Muscle of leg (tissue), 16 donors: ENCODE measurements at places on chromosomes 12 and 14. TPM values are rescaled to one million over a fixed set of nuclear protein-coding genes. Genes with fewer than 3 reads are reported as not detected.

DNA sequence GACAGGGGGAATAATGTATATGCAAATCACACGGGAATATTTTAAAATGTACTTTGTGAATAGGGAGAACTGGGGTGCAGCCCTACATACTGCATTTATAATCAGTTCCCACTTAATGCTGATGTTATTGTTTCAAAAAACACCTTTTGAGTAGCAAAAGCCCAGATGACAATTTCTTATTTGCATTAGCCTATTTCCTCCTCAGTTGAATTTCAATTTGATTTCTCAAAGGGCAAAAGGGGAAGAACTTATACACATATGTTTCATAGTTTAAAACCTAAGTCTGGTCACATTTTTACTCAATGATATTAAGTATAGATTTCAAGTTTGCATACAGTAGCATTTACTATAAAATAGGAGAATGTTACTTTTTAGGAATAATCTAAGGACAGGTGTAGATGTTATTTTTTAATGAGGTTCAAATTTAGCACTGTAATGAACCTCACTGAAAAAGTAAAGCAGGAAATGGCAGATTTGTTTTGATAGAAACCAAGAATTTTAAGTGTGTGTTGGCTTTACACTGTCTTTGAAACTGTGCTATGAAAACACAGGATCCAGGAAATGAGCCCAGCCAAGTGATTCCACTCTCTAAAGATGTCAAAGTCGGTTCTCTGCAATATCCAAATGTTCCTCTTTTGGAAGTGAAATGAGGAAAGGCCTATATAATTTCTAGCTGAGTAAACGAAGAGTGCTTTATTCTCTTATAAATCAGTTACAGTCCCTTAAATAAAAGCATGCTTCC is 367.4 kb downstream of the BTG1 start:
- H3K4me1 ChIP-seq = peaks cover 2% of the 10 kb centered on the region
- peak overlapping the region; percentile 1 for H3K27ac ChIP-seq
- peak; percentile 87 for DNase-seq
- H3K4me3 ChIP-seq = no peak overlapping the region

- no peaks in the 10 kb centered on the region for H3K4me1 ChIP-seq
- H3K27me3 ChIP-seq = no peaks in the 10 kb centered on the region
- peaks cover 15% of the 10 kb centered on the region for H3K36me3 ChIP-seq
These were observed 132.5 kb downstream of the FOXN3 start for GRCh38 chr14:89284333-89285058.

- no peak for DNase-seq
- H3K36me3 ChIP-seq = no peaks in the 10 kb centered on the region
- peaks cover 69% of the 10 kb centered on the region for H3K27me3 ChIP-seq
- H3K4me1 ChIP-seq = peaks cover 3% of the 10 kb centered on the region
- H3K27ac ChIP-seq = no peak overlapping the region
These were observed 17.2 kb downstream of the NKX2-1 start for GRCh38 chr14:36502558-36503508.

DNA sequence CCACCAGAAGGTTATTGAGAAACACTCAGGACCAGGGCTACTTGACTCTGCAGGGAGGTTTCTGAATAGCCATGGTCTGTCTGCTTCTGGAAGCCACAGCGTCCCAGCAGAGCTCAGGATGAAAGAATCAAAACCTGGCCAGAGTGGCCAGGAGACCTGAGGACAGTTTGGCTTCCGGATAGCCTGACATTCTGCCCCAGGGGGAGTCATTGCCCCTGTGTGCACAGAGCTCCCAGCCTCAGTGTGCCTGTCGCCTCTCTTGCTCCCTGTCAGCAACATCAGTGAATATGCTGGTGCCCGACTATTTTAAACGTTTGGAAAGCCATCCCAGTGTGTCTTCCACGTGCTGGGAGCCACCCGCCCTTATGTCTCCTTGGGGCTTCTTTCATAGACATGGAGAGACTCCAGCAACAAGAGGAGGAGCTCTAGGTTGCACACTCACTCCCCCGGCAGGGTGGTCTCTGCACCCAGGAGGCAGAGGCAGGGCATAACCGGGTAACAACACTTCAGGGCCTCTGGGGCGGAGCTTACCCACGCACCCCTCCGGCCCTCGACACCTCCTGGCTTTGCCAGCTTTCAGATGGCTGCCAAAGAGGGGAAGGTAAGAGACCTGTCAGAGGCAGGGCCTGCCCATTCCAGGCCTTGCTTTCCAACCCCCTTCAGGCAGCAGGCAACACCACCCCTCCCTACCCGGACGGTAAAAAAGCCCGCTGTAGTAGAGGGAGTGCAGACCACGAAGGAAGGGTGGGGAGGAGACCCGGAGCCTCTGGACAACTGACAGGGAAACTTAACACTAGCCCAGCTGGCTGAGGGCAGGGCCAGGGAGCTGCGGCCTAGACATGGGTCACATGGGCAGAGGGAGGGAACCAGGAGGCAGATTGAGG is 19.0 kb upstream of the SLC6A12 start:
- no peak overlapping the region for H3K4me3 ChIP-seq
- H3K27ac ChIP-seq = peak overlapping the region; percentile 85
- peaks cover 36% of the 10 kb centered on the region for H3K4me1 ChIP-seq
- H3K36me3 ChIP-seq = no peaks in the 10 kb centered on the region
- no peaks in the 10 kb centered on the region for H3K27me3 ChIP-seq

DNA sequence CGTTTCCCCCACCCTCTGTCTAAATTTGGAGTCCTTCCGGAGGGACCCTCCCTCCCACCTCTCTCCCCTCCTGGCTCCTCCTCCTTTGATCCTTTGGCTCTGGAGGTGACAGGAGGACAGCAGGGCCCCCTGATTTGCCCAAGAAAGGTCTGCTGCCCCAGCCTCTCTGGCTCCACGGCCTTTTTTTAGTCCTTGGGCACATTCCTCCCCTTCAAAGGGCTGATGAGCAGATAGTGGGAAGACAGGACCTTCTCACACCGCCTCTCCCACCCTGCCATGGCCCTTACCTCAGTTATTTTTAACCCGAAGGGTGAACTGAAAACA is 196 bp upstream of the MYH6 start:
- H3K36me3 ChIP-seq = no peaks in the 10 kb centered on the region
- H3K4me1 ChIP-seq = no peaks in the 10 kb centered on the region
- H3K27me3 ChIP-seq = peaks cover 11% of the 10 kb centered on the region
- no peak overlapping the region for H3K4me3 ChIP-seq
- no peak overlapping the region for H3K27ac ChIP-seq
- DNase-seq = no peak

DNA sequence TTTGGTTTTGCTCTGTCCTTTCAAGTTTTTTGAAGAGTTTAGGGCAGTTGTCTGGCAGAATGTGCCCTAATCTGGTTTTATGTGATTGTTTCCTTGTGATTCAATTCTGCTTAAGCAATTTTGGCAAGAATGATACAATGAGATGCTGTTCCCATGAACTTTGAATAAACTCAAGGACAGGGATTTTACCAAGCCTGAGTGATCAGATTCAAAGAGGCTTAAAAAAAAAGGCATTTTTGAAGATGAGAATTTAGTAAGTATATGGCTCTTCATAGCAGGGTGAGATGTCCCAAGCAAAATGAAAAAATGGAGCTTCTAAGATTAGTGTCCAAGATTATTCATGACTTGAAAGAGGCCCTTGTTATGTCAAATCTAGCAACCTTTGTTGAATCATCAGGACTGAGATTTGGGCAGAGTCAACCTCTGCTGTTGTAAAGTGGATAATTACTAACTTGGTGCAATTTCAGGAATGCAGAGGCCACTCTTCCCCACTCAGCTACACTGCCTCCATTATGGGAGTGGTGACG is 180.6 kb upstream of the NUDT4 start:
- peak; percentile 71 for DNase-seq
- no peak overlapping the region for H3K4me3 ChIP-seq
- H3K36me3 ChIP-seq = no peaks in the 10 kb centered on the region
- H3K4me1 ChIP-seq = peaks cover 7% of the 10 kb centered on the region

Gene TRPV4
- 0.13 TPM for total RNA-seq

DNA sequence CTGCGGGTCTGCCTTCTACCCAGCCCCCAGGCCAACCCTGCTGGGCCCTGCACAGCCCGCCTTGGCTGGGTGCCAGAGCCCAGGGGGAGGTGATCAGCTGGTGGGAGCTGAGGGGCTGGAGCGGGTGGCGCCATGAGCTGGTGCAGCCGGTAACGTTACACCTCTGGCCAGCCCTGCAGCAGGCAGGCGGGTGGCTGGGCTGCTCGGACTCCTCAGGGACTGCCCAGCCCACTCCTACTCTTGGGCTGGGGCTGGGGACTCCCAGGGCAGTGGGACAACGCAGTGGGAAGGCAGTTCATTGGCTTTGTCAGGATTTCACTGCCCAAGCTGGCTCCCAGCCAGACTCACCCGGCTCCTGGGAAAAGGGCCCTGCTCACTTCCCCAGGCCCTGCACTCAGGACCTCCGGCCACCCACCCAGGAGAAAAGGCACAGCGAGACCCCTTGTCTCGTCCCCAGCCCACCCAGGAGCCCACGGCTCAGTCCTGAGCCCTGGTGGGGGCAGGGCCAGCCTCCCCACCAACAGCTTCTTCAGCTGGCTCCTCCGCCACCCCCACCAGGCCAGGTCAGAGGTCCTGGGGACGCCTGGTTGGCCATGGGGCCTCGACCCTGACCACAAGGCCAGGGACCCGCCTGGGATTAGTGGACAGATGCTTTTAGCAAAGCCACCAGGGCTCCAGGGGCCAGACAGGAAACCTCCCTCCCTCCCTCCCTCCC is 1.0 kb downstream of the PGF start:
- H3K4me3 ChIP-seq = peak overlapping the region; percentile 50
- H3K4me1 ChIP-seq = peaks cover 71% of the 10 kb centered on the region
- peaks cover 20% of the 10 kb centered on the region for H3K36me3 ChIP-seq
- peak; percentile 61 for DNase-seq
- peak overlapping the region; percentile 72 for H3K27ac ChIP-seq
- no peaks in the 10 kb centered on the region for H3K27me3 ChIP-seq

- no peaks in the 10 kb centered on the region for H3K27me3 ChIP-seq
- no peaks in the 10 kb centered on the region for H3K36me3 ChIP-seq
- DNase-seq = no peak
- H3K4me1 ChIP-seq = peaks cover 47% of the 10 kb centered on the region
- H3K4me3 ChIP-seq = no peak overlapping the region
These were observed 65.2 kb upstream of the ACTN1 start for GRCh38 chr14:69044296-69044695.

Gene KIF5A
- 0.04 TPM for total RNA-seq

Gene SERPINA12
- total RNA-seq = not detected

DNA sequence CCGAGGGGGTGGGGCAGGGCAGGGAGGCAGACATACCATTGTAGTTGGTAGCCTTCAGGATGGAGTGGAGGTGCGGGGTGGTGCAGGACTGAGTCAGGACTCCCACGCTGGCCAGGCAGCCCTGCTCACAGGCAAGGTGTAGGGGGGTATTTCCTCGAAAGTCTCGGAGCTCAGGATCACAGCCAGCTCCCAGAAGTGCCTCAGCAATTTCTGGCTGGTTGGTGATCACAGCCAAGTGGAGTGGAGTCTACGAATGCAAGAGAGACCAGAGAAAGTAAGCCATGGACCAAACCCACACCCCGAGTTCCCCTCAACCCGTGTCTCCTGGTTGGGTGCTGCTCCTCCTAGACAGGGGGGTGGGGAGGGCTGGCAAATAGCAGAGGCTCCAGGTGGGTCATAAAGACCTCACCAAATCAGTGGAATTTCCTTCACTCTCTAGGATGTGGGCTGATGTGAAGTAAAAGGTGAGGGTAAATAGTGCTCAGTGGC is 1.4 kb downstream of the NFKBIA start:
- H3K27ac ChIP-seq = peak overlapping the region; percentile 97
- peaks cover 43% of the 10 kb centered on the region for H3K4me1 ChIP-seq
- peaks cover 45% of the 10 kb centered on the region for H3K36me3 ChIP-seq
- peak; percentile 49 for DNase-seq

Gene PIANP
- 0.49 TPM for total RNA-seq

GRCh38 chr12:124006846-124007713 is 34.1 kb downstream of the ZNF664 start:
- H3K4me3 ChIP-seq = no peak overlapping the region
- H3K27ac ChIP-seq = no peak overlapping the region
- peaks cover 25% of the 10 kb centered on the region for H3K4me1 ChIP-seq
- H3K36me3 ChIP-seq = peaks cover 33% of the 10 kb centered on the region
- DNase-seq = no peak
- no peaks in the 10 kb centered on the region for H3K27me3 ChIP-seq

- no peak for DNase-seq
- no peak overlapping the region for H3K27ac ChIP-seq
- peaks cover 16% of the 10 kb centered on the region for H3K4me1 ChIP-seq
- no peak overlapping the region for H3K4me3 ChIP-seq
- H3K27me3 ChIP-seq = no peaks in the 10 kb centered on the region
These were observed 15.3 kb downstream of the UBE2N start for GRCh38 chr12:93426412-93426805.

Gene LBHD2
- 0.09 TPM for total RNA-seq

Gene LMNTD1
- 0.18 TPM for total RNA-seq

Gene RNU6-7
- not detected for total RNA-seq

DNA sequence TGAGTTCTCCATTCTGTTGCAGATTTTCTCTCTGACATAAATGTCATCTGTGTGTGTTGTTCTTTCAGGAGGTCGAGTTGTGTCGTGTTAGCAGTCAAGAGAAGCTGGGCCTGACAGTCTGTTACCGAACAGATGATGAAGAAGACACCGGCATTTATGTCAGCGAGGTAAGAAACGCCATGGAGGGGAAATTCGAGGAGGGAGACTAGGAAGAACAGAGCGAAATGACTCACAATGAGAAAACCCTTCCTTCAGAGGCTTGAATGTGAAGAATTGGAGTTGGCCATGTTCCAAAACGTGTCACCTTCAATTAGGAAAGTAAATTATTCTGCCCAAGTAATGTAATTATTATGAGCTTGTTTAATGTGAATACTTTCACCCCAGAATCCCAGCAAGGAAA is 364.5 kb downstream of the PDZRN4 start:
- H3K36me3 ChIP-seq = no peaks in the 10 kb centered on the region
- no peak overlapping the region for H3K4me3 ChIP-seq
- DNase-seq = no peak
- no peaks in the 10 kb centered on the region for H3K4me1 ChIP-seq

- H3K36me3 ChIP-seq = no peaks in the 10 kb centered on the region
- H3K27ac ChIP-seq = no peak overlapping the region
- H3K27me3 ChIP-seq = no peaks in the 10 kb centered on the region
- no peak overlapping the region for H3K4me3 ChIP-seq
These were observed 4.4 kb downstream of the AMHR2 start for GRCh38 chr12:53427905-53428594.

- H3K4me1 ChIP-seq = peaks cover 2% of the 10 kb centered on the region
- no peak within 1 kb of the TSS for H3K27ac ChIP-seq
- H3K36me3 ChIP-seq = no peaks in the 10 kb centered on the region
- peak within 1 kb of the TSS; percentile 46 for H3K4me3 ChIP-seq
- DNase-seq = peak; percentile 44
These were observed at the start of gene ACOT4 for GRCh38 chr14:73591690-73592449. ACOT4 (plus strand) TSS chr14:73591873; CDS start chr14:73591960, 87 bp downstream.

DNA sequence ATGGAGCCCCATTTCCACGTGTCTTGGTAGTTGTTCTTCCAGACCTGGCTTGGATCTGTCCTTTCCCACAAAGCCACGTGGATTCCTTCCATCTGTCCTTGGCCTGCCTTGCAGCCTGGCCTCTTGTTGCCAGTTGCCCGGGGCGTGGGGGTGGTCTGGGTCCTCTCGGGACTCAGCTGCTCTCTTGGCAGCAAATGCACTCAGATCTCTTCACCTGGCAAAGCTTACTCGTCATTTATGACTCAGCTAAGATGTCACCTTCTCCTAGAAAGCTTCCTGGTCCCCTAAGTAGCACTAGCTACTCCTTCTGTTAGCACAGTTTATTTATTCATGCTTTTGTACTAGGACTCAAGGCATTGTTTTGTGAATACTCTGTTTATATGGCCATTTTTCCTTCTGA is 13.6 kb downstream of the PLEKHG3 start:
- no peak overlapping the region for H3K4me3 ChIP-seq
- DNase-seq = peak; percentile 57
- peaks cover 61% of the 10 kb centered on the region for H3K4me1 ChIP-seq
- peaks cover 4% of the 10 kb centered on the region for H3K36me3 ChIP-seq
